Body of pancreas (tissue), 4 donors: ENCODE measurements at places on chromosomes 12 and 14. TPM values are rescaled to one million over a fixed set of nuclear protein-coding genes. Genes with fewer than 3 reads are reported as not detected.

Gene KRT6A
- not detected for total RNA-seq

Gene HOMEZ
- 8.6 TPM for total RNA-seq

Gene CCDC184
- 0.26 TPM for total RNA-seq

Gene CLEC4C
- not detected for total RNA-seq

Gene SOCS4
- total RNA-seq: 9.9 TPM

Gene CLEC1B
- not detected for total RNA-seq

- H3K27me3 ChIP-seq: no peaks in the 10 kb centered on the region
- DNase-seq: no peak
- H3K4me3 ChIP-seq: no peak overlapping the region
Measured at GRCh38 chr14:100388103-100389054, 65.2 kb downstream of the SLC25A47 start.

GRCh38 chr12:95998611-95999286 is 2.6 kb upstream of the HAL start:
- peaks cover 8% of the 10 kb centered on the region for H3K36me3 ChIP-seq
- DNase-seq: peak; percentile 59
- peaks cover 6% of the 10 kb centered on the region for H3K4me1 ChIP-seq
- H3K4me3 ChIP-seq: no peak overlapping the region
- no peak overlapping the region for H3K27ac ChIP-seq

DNA sequence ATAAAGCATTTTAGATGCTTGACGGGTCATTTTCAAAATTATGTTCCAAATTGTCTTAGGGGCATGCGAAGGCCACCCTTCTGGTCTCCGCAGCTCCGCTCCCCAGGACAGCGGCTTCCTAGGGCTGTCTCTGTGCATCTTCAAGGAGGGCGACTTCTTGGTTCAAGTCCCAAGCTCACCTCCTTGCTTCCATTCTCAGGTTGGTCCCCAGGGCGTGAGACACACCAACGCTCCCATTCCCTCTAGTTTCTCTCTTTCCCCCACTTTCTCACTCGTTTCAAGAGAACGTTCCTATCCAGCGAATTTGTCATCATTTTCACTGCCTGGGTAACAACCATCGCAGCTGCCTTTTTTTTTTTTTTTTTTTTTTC is 109.4 kb upstream of the CCND2 start:
- no peak overlapping the region for H3K4me3 ChIP-seq
- H3K36me3 ChIP-seq: no peaks in the 10 kb centered on the region
- no peaks in the 10 kb centered on the region for H3K4me1 ChIP-seq
- H3K27me3 ChIP-seq: no peaks in the 10 kb centered on the region
- no peak for DNase-seq

DNA sequence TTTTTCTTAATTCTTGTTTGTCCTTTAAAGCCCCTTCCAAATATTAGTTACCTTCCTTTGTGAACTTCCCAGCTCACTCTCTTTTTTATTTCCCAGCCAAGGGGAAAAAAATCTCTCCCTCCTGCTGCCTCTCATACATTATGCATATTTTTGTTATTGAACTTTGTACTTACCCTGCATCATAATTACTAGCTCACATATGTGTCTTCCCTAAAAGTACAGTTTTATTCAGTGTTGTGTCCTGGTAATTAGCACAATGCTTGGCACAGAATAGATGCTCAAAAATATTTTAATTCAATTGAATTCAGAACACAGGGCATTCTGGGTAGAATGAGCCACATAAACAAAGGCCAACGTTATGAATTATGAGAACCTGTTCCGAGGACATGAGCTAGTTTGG is 91.9 kb downstream of the SCN8A start:
- peaks cover 20% of the 10 kb centered on the region for H3K4me1 ChIP-seq
- no peak overlapping the region for H3K4me3 ChIP-seq
- no peak for DNase-seq
- H3K27me3 ChIP-seq: no peaks in the 10 kb centered on the region

- no peak overlapping the region for H3K27ac ChIP-seq
- no peaks in the 10 kb centered on the region for H3K27me3 ChIP-seq
- no peak for DNase-seq
- H3K4me1 ChIP-seq: no peaks in the 10 kb centered on the region
- H3K36me3 ChIP-seq: no peaks in the 10 kb centered on the region
Measured at GRCh38 chr12:124577986-124578385, 10.6 kb upstream of the NCOR2 start.

GRCh38 chr14:61403411-61403810 is 82.0 kb downstream of the PRKCH start:
- H3K4me3 ChIP-seq: no peak overlapping the region
- no peaks in the 10 kb centered on the region for H3K4me1 ChIP-seq
- DNase-seq: no peak
- no peak overlapping the region for H3K27ac ChIP-seq
- H3K36me3 ChIP-seq: no peaks in the 10 kb centered on the region

DNA sequence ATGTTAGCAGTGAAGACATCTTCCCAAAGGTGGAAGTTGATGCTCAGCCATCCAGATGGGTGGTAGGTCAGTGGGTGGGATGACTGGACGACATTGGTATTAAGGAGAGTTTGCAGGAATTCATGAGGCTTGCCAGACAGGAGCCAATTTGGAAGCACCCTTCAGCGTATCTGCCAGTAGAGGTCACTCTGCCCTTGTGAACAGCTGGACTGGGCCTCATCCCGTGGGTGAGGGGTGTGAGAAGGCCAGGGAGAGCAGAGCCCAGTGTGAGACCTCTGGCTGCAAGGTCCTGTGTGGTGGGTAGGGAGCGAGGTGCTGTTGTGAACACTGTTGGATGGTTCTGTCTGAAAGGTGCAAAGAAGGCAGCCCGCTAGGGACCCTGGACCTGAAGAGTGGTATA is 37.7 kb downstream of the SLC5A8 start:
- no peaks in the 10 kb centered on the region for H3K36me3 ChIP-seq
- no peak overlapping the region for H3K4me3 ChIP-seq
- no peak overlapping the region for H3K27ac ChIP-seq
- no peak for DNase-seq

DNA sequence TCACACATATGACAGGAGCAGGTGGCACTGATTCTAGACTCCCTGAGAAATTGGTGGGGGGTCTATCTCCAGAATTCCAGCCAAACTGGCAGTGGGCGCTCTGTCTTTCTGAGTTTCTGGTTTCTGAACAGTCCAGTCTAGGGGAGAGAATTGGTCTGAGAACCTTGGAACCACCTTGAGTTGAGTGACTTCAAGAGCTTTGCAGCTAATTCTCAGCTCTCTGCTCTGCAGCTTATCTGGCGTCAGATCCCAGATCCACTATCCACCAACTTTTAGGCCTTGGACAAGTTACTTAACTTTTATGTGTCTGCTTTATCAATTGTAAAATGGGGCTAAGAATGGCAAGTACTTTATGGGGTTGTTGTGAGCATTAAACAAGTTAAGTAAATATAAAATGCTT is 1.7 kb upstream of the KRT76 start:
- DNase-seq: no peak
- H3K27ac ChIP-seq: no peak overlapping the region
- no peaks in the 10 kb centered on the region for H3K4me1 ChIP-seq
- H3K27me3 ChIP-seq: no peaks in the 10 kb centered on the region

- peak overlapping the region; percentile 73 for H3K27ac ChIP-seq
- H3K27me3 ChIP-seq: no peaks in the 10 kb centered on the region
- no peak overlapping the region for H3K4me3 ChIP-seq
- no peak for DNase-seq
Measured at GRCh38 chr14:23058654-23059504, 1.6 kb upstream of the CDH24 start.

DNA sequence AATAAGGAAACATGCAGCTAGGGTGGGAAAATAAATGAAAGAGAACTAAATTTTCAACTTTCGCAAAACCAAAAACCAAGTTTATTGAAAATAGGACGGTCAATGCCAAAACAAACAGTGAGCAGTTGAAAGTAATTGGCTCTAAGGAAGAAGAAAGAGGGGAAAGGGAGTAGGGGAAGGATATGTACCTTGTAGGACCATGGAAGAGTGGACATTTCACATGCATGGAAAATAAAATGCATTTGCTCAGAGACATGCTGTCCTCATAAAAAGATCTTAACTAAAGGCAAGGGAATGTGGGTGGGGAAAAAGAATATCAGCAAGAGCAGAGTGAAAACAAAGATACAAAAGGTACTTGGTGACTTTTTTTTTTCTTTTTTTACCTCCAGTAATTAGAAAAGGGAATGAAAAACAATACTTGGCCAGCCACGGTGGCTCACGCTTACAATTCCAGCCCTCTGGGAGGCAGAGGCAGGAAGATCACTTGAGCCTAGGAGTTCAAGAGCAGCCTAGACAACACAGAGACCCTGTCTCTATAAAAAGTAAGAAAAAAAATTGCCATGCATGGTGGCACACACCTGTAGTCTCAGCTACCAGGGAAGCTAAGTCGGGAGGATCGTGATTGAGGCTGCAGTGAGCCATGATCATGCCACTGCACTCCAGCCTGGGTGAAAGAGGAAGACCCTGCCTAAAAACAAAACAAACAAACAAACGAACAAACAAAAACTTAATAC is 6.6 kb downstream of the TXNDC16 start:
- H3K27me3 ChIP-seq: no peaks in the 10 kb centered on the region
- H3K4me3 ChIP-seq: no peak overlapping the region
- peaks cover 13% of the 10 kb centered on the region for H3K4me1 ChIP-seq
- no peak for DNase-seq
- no peak overlapping the region for H3K27ac ChIP-seq
- no peaks in the 10 kb centered on the region for H3K36me3 ChIP-seq

GRCh38 chr12:128008341-128008740 is 258.6 kb upstream of the TMEM132C start:
- no peaks in the 10 kb centered on the region for H3K36me3 ChIP-seq
- H3K4me3 ChIP-seq: no peak overlapping the region
- no peaks in the 10 kb centered on the region for H3K27me3 ChIP-seq

DNA sequence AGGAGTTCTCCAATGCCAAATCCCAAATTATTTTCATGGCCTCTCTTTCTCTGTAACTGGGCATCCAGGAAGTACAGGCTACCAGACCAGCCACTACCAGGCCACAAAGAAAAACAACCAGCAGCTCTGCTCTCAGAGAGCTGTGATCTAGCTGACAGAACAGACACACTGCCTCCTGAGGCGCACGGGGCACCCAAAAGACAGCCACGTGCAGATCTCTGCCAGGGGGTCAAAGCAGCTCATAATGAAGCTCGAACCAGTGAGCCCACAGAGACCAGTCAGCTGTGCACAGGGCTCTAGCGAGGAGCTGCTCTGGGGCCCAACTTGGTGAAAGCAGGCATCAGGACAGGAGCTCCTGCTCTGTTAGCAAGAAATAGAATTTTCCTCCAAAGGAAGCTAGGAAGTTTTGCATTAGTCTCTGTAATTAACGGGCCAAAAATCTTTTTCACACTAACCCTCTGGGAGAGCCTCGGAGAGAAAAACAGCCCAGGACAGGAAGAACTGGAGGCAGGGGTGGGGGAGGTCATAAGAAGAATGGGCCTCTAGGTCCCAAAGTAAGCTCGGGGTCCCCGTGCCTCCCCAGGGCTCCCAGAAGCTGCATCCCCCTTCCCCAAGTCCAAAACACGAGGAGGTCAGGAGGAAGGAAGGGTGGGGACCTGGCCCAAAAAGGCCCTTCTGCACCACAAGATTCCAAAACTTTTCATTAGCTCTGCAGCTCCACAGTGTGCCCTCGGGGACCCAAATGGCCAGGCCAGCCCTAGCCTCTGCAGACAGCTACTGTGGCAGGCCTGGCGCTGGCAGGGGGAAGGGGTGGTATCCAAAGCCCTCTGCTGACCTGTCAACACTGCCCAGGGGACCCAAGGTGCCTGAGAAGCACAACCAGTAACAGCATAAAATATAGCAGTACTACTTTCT is 30.2 kb downstream of the ACTN1 start:
- H3K4me3 ChIP-seq: no peak overlapping the region
- peaks cover 72% of the 10 kb centered on the region for H3K4me1 ChIP-seq
- no peaks in the 10 kb centered on the region for H3K27me3 ChIP-seq
- no peaks in the 10 kb centered on the region for H3K36me3 ChIP-seq

DNA sequence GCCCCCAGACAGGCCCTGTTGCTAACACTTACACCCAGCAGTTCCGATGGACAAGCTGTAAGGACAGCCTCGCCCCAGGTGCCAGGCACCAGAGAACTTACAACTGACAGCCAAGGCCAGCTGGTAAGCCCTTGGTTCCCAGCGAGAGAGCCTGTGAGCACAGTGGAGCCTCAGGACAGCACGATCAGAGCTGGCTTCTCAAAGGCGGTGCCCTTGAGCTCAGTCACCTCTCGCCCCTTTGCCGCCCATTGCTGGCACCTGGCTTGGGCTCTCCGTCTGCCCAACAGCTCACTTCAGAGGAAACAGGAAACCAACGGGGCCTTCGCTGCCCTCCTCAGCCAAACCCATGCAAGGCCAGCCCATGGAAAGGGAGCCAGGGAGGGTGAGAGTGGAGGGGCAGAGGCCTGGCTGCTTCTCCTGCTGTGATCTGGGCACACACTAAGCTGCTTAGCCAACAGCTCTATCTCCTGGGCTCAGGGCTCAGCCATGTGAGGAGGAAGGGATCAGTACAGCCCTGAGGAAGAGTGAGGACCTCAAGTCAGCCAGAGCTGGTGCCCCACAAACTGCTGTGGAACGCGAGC is 98.5 kb downstream of the SINHCAF start:
- no peak overlapping the region for H3K4me3 ChIP-seq
- H3K36me3 ChIP-seq: no peaks in the 10 kb centered on the region
- peak; percentile 52 for DNase-seq
- no peaks in the 10 kb centered on the region for H3K27me3 ChIP-seq
- peak overlapping the region; percentile 54 for H3K27ac ChIP-seq

DNA sequence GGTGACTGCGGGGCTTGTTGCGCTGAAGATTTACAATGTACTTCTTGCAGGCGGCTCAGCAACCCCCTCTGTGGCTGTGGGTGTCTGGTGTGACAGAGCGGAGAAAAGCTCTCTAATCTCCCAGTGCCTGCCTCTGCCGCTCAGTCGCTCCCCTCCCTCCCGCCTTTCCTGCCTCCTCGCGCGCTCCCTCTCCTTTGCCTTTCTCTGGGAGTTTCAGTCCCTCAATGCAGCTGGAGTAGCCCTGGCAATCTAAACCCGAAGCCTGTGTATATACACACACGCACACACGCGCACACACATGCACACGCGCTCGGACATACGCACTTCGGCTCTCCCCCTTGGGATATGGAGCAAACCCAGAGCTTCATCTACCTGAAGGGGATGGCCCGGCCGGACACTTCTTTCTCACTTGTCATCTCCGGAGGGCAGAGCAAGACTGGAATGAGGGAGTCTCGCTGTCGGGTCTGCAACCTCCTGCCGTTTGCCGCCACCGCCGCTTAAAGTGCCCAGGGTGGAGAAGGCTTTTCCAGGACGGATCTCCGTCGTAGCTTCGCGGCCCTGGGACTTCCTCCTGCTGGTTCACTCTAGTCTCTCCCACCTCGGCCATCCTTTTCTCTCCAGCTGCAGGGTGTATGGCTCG is 599 bp upstream of the TRHDE start:
- no peaks in the 10 kb centered on the region for H3K36me3 ChIP-seq
- peak overlapping the region; percentile 95 for H3K27ac ChIP-seq
- H3K4me3 ChIP-seq: peak overlapping the region; percentile 41
- DNase-seq: peak; percentile 84

GRCh38 chr12:77064896-77065360 is 441 bp downstream of the E2F7 start:
- H3K27me3 ChIP-seq: no peaks in the 10 kb centered on the region
- no peaks in the 10 kb centered on the region for H3K36me3 ChIP-seq
- H3K4me1 ChIP-seq: peaks cover 7% of the 10 kb centered on the region
- no peak overlapping the region for H3K27ac ChIP-seq
- no peak for DNase-seq

GRCh38 chr14:87241018-87241768 is 751.8 kb downstream of the GALC start:
- H3K4me1 ChIP-seq: no peaks in the 10 kb centered on the region
- no peak overlapping the region for H3K27ac ChIP-seq
- no peak overlapping the region for H3K4me3 ChIP-seq

GRCh38 chr12:63752283-63752682 is 27.4 kb upstream of the RXYLT1 start:
- H3K36me3 ChIP-seq: no peaks in the 10 kb centered on the region
- H3K27me3 ChIP-seq: no peaks in the 10 kb centered on the region
- H3K4me1 ChIP-seq: no peaks in the 10 kb centered on the region
- H3K27ac ChIP-seq: no peak overlapping the region
- no peak for DNase-seq
- H3K4me3 ChIP-seq: no peak overlapping the region
